ENCODE measurements at places on chromosomes 5 and 9.

- DNase-seq: no peak
Measured at GRCh38 chr5:173888473-173889131, 453 bp downstream of the CPEB4 start.

DNA sequence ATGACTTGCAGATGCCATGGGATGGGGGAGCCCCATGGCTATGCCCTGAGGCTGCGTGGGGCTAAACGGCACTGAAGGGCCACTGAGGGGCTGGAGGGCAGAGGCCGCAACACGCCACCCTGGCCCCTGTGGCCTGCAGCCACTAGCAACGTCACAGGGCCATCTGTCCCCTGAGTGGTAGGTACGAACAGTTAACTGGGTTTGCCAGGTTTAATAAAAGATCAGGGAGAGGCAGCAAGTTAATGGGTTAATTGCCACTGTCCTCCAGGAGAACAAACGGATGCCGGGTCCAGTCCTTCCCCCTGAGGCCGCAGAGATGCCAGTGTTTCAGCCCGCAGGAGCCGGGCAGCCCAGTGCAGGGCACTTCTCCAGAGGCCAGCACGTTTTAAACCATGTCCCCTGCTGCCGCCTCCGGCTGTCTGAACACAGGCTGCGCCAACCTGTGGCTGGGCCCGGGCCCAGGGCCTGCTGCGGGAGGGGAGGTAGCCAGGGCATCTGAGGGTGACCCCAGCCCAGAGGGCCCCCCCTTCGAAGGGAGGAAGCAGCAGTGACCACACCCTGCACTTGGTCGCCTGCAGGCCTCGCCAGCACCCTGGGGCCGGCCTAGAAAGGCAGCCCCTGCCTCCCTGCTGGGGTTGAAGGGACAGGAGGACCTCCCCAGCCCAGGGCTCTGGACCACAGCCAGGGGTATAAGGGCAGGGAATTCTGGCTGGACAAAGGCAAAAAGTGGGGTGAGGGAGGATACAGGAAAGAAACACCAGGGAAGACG, 227.3 kb downstream of the FANCC start:
- DNase-seq: no peak

- no peak for DNase-seq
Measured at GRCh38 chr5:39025456-39025855, 48.7 kb downstream of the RICTOR start.

DNA sequence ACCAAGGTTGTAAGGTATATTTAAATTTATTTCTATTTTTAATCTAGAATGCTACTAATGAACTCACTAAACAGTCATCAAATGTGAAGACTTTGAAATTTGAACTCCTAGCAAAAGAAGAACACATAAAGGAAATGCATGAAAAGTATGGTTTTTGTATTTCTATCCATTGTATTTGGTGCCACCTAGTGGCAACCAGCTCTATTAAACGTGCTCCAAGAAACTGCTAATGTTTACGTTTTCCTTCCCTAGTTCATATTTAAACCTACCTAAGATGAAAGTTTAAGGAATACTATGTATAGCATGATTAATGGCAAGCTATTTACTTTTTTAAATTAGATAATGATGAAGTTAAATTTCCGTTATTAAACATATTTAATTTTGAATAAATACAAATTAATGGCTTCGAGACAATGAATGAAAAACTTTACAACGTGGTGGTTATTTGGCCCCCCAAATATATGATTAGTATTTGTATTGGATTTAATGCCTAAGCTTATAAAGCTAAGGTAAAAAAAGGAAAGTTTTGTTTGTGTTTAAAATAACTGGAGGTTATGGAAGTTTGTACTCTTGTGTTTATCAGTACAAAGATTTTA, 115.9 kb upstream of the SH3GL2 start:
- no peak for DNase-seq

GRCh38 chr5:32760091-32760509, 49.0 kb downstream of the NPR3 start:
- DNase-seq: no peak

GRCh38 chr5:138663009-138663408, 87.8 kb upstream of the HSPA9 start:
- no peak for DNase-seq

GRCh38 chr5:123681061-123681460, 169.1 kb downstream of the CSNK1G3 start:
- DNase-seq: no peak

DNA sequence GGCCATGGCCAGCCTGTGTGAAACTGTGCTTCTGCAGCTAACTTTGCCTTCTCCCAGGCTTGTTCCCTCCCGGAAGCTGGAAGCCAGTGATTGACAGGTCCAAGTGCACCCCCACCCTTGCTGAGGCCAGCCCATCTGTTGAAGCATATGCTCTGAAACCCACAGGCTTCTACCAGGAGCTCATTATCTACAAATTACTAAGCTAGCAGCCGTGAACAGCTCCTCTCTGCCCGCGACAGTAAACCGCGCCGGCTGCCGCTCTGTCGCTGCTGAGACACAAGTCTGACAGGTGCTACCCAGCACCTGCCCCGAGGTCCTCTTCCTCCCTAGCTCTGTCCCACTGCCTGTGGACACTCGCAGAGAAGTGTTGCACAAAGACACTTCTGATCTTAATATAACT, 490.9 kb downstream of the GADD45G start:
- no peak for DNase-seq

DNA sequence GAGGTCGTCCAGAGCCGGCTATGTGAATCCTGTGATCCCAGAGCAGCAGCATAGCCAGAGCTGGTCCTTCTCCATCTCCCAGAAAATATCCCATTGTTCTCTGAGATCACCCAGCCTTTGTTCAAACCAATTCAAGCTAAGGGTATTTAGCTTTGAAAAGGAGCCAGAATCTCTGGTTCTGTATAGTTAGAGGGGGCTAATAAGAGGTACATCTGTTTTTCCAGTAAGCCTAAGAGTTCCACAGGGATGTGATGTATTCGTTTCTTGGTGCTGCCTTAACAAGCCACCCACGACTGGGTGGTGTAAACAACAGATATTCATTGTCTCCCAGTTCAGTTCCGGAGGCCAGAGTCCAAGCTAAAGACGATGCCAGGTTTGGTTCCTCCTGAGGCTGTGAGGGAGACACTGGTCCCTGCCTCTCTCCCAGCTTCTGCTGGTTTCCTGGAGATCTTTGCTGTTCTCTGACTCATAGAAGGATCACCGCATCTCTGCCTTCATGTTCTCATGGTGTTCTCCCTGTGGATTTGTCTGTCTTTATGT, 344.8 kb downstream of the MTRR start:
- DNase-seq: no peak

GRCh38 chr5:126924331-126925033, 105.9 kb downstream of the MARCHF3 start:
- DNase-seq: no peak

DNA sequence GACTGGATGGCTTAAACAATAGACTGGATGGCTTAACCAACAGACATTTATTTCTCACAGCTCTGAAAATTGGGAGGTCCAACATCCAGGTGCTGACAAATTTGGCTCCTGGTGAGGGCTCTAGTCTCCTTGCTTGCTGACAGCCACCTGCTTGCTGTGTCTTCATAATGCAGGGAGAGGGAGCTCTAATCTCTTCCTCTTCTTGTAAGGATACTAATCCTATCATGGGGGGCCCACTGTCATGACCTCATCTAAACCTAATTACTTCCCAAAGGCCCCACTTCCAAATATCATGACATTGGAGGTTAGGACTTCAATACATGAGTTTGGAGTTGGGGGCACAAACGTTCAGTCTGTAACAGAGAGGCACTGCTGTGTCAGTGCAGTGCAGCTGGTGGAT, 26.4 kb downstream of the FOXD1 start:
- no peak for DNase-seq

DNA sequence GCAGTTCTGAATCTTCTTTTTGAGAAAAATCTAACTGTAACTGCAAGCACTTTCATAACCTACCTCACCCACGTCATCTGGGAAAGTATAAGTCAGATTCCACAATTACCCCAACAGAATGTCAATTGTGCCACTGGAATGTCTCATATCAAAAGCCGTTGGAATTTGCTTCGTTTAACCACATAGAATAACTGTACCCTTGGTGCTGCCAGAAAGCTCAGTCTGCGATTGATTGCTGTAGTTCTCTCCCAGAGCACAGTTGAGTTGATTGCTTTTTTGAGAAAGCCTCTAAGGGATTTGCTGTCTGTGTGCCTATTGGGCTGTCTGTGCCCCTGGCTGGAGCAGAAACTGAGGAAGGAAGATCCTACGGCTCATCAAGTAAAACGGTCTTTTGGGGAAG, 583.6 kb downstream of the TMEM38B start:
- DNase-seq: no peak

GRCh38 chr5:135161221-135161620, 127.2 kb upstream of the PITX1 start:
- DNase-seq: no peak

- no peak for DNase-seq
Measured at GRCh38 chr5:12623408-12623807, 719.2 kb upstream of the CTNND2 start.

- peak; percentile 35 for DNase-seq
Measured at GRCh38 chr9:130741831-130742449, 48.4 kb downstream of the EXOSC2 start.

DNA sequence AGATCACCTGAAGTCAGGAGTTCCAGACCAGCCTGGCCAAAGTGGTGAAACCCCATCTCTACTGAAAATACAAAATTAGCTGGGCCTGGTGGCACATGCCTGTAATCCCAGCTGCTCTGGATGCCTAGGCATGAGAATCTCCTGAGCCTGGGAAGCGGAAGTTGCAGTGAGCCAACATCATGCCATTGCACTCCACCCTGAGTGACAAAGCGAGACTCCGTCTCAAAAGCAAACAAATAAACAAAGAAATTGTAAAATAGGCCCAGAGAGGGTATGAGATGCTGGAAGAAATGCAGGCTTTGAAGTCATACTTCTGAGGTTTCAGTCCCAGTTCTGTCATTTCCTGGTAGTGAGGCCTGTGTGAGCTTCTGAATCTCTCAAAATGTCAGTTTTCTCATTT, 5.3 kb upstream of the ARHGEF37 start:
- no peak for DNase-seq

GRCh38 chr9:113577525-113578261, 114.2 kb downstream of the RGS3 start:
- DNase-seq: peak; percentile 26
